ENCODE measurements at places on chromosomes 12 and 14.

- DNase-seq, result no peak
These were observed 121.5 kb downstream of the RBM19 start for GRCh38 chr12:113844495-113845210.

DNA sequence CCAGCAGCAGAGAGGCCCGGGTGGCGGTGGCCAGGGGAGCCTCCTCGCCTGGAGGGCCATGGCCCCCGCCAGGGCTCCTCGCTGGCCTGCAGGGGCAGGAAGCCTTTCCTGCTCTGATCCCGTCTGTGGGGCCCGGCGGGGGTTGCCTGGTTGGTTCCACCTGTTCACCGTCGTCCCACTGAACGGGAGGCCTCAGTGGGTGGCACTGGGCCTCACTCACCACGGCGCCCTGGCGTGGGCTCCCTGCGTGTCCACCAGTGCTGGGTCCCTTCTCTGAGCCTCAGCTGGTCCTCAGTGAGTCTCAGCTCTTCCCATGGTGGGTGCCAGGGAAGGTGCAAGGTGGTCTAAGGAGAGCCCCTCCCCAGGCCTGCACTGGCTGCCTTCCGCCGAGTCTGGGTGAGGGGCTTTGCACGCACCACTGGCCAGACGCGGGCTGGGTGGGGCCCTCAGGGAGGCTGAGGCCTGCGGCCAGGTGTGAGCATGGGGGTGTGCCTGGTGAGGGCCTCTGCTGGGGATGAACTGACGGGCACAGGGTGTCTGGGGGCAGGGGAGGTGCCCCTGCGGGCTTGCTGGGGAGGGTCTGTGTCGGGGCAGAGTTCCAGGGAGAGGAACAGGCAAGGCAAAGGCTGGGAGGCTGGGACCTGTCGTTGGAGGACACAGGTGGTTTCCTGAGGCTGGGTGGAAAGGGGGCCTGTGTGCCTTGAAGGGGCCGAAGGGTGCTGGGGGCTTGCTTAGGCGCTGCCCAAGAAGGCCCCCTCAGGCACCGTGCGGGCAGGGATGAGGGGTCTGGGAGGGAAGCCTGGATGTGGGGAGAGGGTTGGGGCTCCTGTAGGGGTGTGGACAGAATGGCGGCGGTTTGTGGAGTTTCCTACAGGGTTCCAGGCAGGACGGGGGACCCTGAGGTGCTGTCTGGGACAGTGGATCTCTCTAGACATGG is 339.8 kb downstream of the TMEM121 start:
- no peak for DNase-seq

- DNase-seq, result no peak
These were observed 113.8 kb downstream of the BCL11B start for GRCh38 chr14:99158150-99158549.

DNA sequence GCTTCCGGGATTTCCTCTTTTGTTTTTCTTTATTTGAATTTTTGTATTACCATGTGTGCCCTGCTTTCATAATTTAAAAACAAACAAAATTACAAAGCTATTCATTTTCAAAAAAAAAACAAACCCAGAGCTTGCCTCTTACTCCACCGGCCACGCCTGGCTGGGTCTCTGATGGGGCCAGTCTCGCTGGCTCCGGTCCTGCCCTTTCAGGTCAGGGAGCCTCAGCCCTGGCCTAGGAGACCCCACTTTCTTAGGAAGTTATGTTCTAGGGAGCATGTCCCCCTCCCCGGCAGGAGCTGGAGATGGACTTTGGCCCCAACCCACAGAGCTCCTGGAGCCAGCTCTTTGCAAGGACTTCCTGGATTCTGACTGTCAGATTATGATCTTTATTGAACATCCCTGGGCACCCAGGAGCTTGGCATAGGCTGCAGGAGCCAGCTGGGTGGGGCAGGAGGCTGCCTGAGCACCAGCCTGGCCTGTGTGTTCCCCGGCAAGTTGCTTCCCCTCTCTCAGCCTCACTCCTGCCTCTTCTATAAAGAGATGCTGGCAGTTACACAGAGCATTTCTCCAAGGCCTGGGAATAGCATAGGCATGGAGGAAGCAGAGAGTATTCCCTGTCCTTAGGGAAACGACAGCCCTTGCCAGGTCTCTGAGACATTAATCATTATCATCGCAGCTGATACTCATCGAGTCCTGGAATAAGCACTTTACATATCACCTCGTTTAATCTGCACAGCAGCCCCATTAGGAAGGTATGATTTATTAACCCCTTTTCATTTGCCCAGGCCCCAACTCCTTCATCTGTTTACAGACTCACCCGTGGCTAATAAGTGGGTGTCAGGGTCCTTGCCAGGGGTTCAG is 3.5 kb downstream of the DEGS2 start:
- no peak for DNase-seq

DNA sequence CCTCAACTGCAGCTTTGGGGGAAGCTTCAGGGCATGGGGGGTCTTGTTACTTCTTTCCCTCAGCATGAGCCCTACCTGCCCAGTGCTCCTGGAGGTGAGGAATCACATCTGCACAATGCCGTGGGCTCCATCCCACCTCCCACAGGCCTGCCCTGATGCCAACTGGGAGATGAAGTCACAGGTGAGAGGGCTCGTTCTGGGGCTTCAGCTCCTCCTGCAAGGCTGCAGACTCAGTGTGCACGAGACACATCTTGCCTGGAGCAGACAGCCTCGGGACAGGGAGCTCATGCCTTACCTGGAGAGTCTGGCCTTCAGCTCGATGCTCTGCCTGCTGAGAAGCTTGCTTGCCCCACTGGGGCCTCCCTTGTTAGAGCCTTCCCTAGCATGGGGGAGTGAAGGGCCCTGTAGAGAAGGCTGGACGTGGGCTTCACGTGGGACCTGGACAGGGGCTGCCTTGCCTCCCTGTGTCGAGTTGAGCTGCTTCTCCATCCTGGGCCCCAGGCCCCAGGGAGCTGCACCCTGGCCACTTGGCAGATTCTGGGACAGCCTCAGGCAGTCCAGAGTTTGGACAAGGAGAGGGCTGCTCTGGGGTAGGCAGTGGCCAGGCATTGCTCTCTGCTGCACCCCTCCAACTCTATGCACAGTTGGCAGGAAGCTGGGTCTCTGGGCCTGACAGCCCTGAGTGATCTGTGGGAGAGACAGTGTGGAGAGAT is 171.4 kb downstream of the KIF26A start:
- no peak for DNase-seq

DNA sequence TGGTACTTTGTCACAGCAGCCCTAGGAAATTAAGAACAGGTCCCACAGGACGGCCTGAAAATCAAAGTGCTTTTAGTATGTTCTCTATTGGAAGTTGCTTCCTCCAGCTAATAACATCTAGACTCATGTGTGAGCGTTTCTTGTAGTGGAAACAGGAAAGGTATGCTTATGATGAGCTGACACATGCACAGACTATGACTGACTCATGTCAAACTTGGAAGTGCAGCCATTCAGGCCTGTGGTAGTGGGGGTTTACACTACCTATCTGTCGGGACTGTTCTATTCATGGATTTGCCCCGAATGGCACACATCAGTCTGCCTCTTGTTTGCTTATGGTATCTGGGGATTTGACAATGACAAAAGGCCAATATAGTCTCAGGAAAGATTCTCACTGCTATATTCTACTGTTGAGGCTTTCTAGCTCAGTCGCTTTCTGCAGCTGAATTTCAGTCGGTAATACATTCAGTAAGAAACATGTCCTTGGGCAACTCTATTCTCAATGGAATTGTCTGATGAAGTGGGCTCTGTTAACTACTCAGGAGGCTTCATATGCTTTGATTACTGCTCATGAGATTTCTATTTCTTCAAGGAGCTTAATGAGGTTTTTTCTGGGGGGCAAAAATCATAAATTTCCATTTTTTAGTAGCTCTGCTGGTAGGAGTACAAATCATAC is 270.3 kb upstream of the DAAM1 start:
- no peak for DNase-seq

GRCh38 chr14:60348211-60348610 is 99.2 kb downstream of the PPM1A start:
- no peak for DNase-seq

DNA sequence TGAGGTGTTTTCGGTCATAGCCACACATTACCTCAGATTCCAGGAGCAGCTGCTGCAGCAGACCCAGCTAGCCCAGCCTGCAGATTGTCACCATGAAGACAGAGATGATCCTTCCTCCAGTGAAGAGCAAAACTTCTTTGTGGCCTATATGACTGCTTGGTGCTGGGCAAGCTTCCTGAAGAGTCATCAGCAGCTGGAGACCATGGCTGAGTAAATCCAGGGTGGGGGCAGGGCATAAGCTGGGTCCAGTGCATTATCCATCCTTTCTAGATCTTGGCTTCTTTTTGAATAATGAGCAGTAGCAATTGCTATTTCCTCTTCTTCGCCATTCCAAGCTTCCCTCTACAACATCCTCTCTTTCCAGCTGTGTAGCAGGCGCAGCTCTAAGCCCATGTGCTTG is 373.1 kb upstream of the DDHD1 start:
- DNase-seq, result no peak

- no peak for DNase-seq
These were observed 62.7 kb downstream of the ATG14 start for GRCh38 chr14:55348766-55349453.

DNA sequence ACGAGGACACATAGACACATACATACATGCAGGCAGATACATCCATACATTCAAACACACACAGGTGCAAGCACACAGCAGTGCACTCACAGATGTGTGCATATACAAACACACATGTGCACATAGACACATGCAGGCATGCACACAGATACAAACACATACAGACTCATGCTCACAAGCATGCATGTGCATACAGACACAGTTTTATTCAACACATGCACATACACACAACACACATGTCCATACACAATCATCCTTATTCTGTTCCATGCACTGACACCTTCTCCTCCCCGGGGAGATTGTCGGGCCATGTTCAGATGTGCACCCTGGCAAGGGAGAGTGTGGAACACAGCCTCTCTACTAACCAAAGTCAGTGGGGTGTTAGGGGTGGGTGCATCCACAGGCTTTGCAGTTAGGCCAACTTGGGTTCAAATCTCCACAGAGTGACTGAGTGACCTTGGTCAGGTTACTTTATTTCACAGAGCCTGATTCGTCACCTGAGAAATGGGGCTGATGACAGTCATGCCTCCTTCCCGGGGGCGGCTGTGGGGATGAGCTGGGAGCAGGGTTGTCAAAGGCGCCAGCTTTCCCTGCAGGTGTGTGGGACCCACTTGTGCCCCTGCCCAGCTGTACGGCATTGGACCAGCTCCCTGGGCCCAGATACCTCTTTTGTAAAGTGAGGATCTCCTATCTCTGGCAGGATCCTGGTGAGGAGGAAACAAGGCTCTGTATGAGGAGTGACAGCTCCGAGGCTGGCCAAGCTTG is 250.1 kb downstream of the SLC41A2 start:
- no peak for DNase-seq

GRCh38 chr12:98002887-98003493 is 512.4 kb upstream of the TMPO start:
- DNase-seq, result peak; percentile 44

- DNase-seq, result no peak
These were observed 35.2 kb upstream of the DLK1 start for GRCh38 chr14:100691395-100692056.

DNA sequence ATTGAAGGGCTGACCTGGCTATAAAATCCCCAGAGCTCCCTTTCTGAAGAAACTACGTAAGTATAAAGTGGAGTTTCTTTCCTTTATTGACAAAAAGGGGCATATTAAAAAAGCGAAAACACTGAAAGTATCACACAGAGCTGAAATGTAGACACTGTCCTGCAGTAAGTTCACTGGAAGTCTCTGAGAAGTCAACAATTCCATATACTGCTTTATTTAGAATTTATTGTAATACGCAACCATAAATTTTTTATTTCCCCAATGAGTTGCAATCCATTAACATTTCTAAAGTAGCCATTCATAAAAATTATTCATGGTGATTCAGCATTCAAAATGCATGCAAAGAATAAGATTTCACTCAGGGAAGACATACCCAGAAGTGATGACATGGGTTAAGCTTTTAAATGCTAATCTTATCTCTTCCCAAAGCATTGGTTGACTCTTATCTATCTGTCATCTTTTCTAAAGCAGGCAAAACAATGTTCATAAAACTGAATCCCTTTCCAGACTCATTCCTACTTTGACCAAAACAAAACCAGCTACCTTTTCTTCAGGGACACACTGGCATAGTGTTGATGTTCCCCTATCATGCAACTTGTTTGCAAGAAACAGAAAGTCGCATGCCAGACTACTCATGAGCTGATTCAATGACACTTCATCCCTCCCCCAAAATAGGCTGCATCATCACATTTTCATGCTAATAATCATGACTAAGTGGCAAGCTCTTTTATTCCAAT is 17.3 kb downstream of the KITLG start:
- no peak for DNase-seq

GRCh38 chr12:121114806-121115205 is 17.9 kb upstream of the P2RX7 start:
- no peak for DNase-seq

DNA sequence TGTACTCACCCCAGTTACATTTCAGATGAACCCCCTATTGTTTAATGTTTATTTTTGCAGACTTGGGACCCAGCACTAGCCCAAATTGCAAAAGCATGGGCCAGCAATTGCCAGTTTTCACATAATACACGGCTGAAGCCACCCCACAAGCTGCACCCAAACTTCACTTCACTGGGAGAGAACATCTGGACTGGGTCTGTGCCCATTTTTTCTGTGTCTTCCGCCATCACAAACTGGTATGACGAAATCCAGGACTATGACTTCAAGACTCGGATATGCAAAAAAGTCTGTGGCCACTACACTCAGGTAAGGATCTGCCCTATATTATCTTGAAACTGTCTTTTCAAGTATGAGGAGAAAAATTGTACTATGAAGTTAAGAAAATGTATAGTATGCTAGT is 1.2 kb downstream of the GLIPR1 start:
- peak; percentile 81 for DNase-seq

DNA sequence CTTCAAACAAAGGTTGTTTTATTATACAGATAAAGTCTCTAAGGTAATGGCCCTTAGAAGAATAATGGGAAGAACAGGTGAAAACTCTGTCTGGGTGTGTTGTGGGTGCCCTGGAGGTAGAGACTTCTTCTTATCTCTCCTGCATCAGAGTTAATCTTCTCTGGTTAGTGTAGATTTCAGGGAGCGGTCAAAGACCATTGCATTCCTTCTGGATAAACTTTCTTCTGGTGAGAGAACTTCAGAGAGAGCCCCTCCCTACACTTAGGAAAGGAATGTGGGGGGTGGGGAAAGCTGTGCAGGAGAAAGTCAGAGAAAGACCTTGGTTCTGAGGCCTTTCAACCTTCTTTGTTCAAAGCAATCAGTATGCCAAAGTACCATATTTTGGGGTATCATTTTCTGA is 658.5 kb downstream of the DIO2 start:
- no peak for DNase-seq

GRCh38 chr14:101634202-101634849 is 73.0 kb downstream of the DIO3 start:
- no peak for DNase-seq

- no peak for DNase-seq
These were observed 52.3 kb downstream of the PPM1H start for GRCh38 chr12:62882696-62883095.

Data from fibroblast of villous mesenchyme (primary cell).